ENCODE measurements at places on chromosomes 4 and X.

DNA sequence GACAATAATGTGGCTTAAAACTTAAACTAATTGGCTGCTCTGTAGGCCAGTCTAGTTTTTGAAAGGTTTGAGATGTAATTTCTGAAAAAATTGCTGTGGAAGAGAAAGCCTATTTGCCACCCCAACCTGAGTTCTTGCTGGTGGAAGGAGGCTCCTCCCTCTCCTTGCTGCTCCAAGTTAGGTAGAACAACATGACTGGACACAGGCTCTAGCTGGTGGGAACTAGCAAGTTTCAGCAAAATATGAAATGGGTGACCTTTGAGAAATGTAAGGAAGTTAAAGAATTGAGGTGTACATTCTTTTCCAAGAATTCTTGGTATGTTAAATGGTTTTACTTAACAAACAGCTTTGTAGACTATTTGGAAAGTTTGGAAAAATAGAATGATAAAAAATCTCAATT is 8.0 kb downstream of the RPL34 start:
- no peak for DNase-seq

- DNase-seq = no peak
These were observed 12.4 kb downstream of the TENM3 start for GRCh38 chr4:182255441-182256190.

- no peak for DNase-seq
These were observed 13.7 kb upstream of the HTRA3 start for GRCh38 chr4:8255698-8256441.

DNA sequence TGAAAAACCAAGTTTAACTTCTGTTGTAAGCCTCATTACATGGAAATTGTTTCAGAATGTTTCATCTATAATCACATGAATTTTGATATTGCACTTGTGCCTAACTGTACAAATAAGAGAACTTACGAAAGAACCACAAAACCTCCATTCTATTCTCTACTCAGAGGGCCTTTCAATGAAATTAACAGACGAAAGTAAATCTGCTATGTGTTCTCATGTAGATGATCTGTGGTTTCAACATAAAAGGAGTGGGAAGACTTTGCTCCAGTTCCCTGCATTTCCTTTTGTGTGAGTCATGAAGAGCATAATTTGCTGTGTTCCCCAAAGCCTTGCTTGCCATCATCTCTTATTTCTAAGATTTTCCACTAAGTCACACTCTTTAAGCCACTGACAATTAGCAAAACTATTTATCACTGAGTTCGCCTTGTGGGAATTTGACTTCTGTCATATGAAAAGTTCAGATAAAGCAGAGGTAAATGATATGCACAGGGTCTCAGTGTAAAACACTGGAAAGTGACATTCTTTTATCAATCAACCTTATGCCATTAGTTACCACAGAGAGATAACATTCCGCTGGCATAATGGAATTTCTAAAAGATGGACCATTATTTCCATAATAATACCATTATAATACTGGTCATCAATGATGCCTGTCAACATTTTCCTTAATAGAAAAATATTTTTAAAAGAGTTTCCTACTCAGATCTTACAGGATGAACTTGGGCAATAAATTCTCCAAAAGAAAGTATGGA is 329.8 kb downstream of the NR3C2 start:
- DNase-seq = no peak

All from stimulated activated CD8-positive, alpha-beta memory T cell treated with anti-CD3 and anti-CD28 coated beads, Interleukin-15, amount 100 ng/mL, for 4 hours (primary cell).